Brain microvascular endothelial cell (primary cell): ENCODE measurements at places on chromosomes 4 and X.

- no peak for DNase-seq
These were observed 2.7 kb downstream of the FOXO4 start for GRCh38 chrX:71098302-71098701.

DNA sequence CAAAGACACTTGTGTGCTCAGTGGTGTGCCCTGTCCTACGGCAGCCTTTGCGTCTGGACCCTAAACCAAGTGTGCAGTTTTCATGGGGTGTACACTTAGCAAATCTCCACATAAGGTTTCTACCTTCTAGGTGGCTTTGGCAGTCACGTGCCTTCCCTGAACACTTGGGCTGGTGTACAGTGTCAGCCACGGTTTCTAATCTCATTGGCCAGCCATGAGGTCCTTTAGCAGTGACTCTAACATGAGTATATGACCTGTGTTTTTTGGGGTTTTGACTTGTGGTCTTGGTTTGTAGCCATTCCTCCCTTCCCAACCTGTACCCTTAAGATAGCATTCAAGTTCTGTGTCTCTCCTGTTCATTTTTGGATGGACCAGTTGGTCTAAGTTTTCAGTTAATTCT lies 76.3 kb downstream of the PTTG2 start:
- DNase-seq = no peak

DNA sequence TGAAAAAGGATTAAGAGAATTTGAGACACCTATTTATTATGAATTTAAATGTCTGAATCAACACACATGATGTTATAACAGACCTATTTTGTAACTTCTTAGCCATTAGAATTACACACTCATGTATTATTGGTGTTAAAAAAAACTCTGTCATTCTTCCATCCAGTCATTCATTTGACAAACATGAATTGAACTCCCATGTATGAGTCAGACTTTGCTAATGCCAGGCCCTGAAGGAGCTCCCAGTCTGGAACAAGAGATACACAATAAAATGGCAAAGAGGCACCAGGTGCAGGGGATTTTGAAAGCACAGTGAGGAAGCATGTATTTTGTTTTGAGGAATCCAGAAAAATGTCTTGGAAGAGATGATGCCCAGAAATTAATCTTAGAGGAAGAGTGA lies 87.7 kb upstream of the EFHC2 start:
- peak; percentile 4 for DNase-seq

GRCh38 chr4:78426972-78427371 lies 124.6 kb upstream of the ANXA3 start:
- DNase-seq = no peak

DNA sequence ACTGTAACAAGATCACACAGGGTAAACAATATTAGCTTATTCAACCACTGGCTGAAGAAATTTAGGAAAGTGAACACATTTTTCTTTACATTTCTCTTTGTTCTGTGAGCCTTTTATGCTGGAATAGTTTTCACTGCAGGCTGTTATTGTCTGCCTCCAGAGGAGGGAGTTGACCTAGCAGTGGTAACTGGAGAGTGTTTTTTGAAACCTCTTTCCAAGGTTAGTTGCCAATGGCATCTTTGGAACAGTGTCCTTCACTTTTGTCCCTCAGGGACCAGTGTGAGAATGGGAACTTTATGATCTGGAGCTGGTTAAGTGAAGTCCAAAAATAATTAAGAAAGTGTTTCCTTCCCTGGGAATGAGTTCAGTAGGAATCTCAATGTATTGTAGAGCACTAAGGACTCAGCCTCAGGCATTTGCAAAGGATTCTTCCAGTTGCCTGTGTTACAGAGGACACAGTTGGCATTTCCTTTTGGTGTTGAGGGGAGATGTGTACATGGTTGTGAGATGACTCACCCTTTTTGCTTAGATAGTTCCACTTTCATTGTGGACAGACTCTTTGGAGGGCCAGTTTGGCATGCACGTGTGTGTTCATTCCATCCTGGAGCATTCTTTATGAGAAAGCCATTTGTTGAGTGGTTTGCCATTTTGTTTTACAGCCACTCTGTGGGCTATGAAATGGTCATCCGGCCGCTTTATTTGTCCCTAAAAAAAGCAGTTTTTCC lies 61.3 kb downstream of the AR start:
- DNase-seq = peak; percentile 80

DNA sequence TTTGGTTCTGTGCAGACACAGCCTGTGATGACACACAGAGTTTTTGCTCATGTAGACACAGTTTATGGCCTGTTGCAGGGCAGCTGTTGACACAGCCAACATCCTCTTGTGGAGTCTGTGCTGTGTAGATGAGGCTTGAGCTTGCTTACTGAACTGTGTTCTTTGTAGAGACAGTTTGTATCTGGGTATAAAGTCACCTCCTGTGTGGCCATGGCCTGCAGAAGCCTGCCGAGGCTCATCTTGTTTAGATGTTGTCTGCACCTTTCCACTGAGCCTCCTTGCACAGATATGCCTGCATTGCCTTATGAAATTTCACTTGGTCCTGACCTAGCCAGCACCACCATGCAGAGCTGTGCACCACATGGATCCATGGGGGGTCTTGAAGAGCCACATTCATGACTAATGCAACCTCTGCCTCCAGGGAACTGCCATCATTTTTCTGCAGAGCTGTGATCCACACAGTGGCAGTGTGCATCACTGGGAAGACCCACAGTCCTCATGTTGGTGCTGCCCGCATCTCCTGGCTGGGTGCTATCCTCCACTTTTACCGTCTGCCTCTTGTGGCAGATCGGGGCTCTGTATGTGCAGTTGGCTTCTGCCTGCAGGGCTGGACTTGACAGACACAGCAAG lies 198.0 kb upstream of the MAMLD1 start:
- DNase-seq = no peak

DNA sequence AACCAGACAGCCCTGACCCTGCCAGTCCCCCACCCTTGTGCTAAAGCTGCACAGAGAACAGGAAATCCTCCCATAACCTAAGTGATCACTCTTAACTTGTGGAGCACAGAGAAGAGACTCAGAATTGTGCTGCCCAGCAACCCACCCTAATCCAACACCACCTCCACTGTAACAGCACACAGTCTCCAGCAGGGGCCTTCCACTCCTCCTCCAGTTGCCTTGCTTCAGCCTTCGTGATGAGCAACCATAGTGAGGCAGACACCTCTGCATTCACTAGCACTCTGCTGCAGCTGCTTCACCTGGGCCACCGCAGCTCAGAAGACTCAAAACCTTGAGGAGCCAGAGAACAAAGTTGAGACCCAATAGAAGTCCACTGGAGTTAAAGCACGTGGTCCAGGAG lies 7.9 kb upstream of the UGT2B4 start:
- DNase-seq = no peak

DNA sequence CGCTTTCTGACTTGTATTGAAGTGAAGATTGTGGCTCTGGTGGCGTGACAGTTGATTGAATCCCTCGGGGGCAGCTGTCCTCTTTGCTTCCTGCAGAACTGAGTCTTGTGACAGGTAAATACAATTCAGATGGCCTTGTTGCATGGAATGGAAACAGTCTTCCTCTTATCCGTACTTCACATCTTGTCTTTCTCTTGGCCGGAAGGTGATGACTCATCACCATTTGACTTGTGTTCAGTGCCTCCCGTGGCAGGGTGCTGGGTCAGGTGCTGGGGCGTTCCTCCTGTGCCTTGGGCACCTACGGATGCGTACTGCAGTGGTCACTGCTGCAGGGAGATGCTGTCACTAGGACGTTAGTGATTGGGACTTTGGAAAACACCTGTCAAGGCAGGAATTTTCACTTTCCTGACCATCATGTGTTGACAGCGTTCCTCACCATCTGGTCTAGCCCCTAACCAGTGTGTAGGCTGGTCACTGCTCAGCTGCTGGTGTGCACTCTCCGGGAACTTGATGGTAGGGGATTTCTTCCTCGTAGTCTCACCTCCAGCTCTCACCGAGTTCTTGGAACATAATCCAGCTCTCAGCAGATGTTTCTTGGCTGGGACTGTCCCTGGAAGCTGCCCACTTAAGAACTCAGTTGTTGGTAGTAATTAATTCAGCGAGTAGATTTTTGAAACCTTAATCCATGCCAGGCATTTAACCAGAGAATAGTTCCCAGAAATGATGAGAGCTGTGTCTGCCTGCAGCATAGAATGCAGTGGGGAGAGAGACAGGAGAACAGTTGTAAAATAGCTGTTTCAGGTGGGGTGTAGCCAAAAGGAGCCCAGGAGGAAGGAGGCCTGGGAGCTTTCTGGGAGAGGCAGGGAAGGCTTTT lies 7.2 kb downstream of the TBC1D14 start:
- no peak for DNase-seq

DNA sequence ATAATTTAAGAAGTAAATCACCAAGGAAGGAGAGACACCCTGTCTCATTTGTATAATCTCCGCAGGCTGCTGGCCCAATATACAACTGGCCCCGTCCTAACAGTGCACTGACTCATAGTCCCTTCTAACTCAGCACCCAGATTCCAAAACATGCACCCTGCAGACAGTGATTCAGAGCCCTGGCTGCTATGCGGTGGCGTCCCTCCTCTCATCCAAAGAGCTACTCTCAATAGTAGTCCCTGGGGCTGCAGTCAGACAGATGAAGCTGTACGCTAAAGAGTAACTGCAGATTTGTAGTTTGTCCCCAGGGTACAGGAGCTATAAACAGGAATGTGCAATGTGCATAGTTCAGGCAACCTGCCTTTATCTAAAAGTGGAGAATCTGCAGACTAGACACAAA lies 23.0 kb downstream of the GABRA3 start:
- peak; percentile 69 for DNase-seq

DNA sequence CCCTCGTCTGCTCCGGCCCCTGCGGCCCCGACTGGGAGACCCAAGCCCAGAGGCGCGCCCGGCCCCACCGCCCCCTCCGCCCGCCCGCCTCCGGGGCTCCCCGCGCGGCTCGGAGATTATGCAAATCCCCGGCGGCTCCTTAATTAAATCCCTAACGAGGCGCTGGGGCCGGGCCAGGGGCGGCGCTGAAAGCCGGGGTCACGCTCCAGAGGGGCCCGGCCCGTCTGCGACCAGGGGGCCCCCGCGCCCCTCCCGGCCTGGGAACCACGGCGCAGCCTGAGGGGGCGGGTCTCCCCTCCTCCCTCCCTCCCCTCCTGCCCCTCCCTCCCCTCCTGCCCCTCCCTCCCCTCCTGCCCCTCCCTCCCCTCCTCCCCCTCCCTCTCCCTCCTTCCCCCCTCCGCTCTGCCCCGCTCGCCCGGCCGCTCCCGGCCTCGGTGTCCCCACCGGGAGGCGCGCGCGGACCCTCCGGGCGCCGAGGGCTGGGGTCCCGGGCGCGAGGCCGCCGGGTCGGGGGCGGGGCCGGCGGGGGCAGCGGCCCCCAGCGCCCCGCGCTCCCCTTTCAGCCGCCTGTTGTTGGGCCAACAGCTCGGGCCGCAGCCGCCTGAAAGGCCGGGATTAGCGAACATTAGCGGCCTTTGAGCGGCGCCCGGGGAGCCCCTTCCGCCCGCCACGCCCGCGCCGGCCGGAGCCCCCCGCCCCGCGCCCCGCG lies 25.9 kb upstream of the FGFR3 start:
- DNase-seq = no peak

DNA sequence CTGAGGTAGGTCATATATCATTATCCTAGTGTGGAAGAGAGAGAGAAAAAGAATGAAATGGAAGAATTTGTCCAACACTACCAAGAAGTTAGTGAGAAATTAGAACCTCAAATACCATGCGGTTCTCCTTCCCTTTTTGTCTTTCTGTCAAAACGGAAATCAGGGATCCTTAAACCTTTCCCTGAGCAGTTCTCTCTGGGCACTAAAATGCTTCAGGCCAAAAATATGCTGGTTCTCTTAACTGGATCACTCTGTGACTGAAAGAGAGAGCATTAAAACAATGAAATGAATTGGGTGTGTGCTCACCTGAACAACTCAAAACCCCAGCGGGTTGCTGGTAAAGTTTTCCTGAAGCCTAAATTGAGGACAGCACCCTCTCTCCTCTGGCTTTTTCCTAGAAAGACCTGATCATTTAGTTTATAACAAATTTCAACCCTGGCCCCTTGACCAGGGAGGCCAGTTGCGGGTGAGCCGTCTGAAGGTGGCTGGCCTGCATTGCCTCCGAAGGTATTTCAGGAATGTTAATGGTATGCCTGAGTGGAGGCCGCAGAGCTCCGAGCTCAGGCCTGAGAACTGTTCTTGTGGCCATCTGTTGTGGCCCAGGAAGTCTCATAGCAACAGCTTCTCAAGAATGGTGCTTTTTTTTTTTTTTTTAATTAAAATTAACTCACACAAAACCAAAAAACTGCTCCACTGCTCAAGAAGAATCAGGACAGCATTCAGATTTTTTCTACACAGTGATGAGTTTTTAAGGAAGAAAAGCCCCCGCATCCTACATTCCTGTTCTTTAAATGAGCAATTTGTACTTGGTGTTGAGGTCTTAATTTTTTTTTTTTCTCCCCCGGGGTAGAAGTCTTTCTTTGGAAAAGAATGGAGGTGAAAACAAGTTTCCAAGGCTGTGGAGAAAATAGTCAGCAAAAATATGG lies 155.1 kb downstream of the SHROOM3 start:
- DNase-seq = peak; percentile 96

- DNase-seq = peak; percentile 87
These were observed 7.6 kb upstream of the BST1 start for GRCh38 chr4:15695240-15695699.

DNA sequence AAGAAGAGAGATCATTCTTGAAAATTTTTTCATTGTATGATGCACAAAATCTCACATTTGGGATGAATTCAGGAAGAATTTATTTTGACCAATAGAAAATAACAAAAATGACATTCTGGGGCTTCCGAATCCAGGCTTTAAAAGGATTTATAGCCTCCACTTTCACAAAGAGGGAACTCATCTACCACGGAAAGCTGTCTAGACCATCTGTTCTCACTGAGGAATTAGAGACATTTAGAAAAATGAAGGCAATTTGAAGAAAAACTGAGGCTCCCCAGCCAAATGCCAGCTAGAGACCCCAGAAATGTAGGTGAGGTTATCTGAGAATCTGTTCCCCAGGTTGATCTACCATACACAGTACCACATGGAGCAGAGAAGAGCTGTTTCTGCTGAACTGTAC lies 464.3 kb downstream of the TMA16 start:
- DNase-seq = no peak

- DNase-seq = no peak
These were observed 39.9 kb upstream of the SPIN2A start for GRCh38 chrX:57177070-57177469.
